ENCODE measurements at places on chromosomes 4 and X.

DNA sequence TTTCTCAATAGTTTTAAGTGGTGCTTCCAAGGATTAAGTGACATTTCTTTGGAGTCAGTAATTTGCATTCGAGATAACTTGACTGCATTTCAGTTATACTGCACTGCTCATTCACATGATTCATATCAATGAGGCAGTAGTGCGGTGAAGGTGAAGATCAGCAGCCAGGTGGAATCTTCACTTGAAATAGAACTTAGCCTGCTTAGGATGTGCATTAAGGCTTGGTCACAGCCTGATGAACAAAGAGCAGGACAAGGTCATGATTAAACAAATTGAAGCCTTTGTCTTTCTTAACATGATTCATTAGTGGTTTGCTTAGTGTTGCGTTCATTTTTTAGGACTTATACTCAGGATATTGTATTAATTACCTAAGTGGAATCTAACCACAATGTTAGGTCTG, 212.1 kb upstream of the GALNTL6 start:
- DNase-seq, result no peak

- DNase-seq, result no peak
Measured at GRCh38 chr4:99825272-99825671, 8.6 kb downstream of the DAPP1 start.

- DNase-seq, result no peak
Measured at GRCh38 chr4:138113819-138114400, 128.2 kb downstream of the SLC7A11 start.

DNA sequence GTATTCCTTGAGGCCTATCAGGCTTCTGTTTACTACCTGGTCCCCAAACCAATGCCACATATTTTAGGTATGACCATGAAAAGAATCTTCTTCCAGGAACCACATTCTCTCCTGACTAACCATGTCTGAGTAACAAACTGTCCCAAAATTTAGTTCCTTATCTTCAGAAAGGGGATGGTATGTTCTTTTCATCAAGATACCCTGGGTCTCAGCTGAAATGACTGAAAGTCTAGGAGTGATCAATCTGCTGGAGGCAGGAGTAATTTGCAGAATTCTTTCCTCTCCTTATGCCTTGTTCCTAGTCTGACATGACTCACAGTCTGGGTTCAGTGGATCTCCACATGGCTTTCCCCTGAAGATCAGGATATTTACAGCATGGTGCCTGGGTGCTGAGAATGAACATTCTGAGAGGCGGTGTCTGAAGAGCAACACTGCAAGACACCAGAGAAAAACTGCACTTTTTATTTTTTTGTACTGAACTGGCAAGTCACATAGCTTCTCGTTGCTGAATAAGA, 665.5 kb downstream of the TLL1 start:
- no peak for DNase-seq

DNA sequence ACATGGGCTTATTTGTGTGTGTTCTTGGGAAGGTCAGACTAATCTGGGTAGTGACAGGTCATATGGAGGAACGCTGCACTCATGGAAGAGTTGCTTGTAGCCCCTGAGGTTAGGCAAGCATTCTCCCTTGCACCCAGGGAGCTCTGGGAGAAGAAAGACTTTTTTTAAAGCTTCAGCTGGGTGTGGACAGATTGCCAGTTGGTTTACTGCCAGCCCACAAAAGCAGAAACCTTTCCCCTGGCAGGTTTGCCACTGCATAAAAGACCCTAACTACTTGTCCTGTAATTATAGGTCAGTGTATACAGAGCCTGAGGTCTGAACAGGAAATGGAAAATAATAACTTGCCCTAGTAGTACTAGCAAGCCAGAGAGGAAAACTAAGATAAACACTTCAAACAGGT, 7.4 kb upstream of the NFKB1 start:
- DNase-seq, result no peak

- DNase-seq, result no peak
Measured at GRCh38 chr4:81807386-81807785, 335.7 kb upstream of the RASGEF1B start.

- DNase-seq, result peak; percentile 13
Measured at GRCh38 chr4:71186566-71187403, 152.0 kb upstream of the SLC4A4 start.

- no peak for DNase-seq
Measured at GRCh38 chrX:70324326-70324725, 34.4 kb downstream of the KIF4A start.

DNA sequence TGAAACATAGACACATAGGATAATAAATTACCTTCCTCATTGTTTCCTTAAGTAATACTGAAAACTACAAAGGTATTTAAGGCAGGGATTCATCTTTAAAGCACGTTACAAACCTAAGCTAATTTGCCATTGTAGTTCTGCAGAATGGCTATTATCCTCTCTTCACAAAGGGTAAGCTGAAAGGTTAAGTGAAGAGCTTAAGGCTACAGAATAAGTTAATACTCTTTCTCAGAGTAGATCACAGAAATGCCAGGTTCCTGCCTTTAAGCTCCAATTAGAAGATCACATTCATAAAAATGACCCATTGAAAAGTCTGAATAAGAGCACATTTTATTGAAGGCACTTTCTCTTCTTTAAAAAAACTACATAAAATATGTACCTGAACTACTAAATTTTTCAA, 42.1 kb upstream of the PRDM5 start:
- no peak for DNase-seq

DNA sequence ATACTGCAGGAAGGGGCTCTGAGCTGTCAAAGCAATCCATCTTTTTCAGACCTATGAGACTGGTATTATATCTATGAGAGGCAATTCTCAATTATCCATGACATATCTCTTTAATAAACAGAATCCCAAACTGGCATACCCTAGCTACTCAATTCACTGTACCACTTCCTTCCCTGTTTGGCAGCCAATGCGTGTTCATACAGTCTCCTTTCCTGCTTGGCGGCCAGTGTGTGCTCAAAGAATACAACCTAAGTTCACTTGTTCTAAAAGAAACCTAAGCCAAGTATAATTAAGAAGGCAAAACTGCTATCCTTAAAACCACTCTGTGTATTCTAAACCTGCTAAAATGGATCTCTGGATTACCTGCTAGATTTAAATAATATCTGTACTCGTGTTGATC, 38.3 kb downstream of the ARHGEF9 start:
- DNase-seq, result no peak
